ENCODE measurements at places on chromosomes 4 and X. TPM values are rescaled to one million over a fixed set of nuclear protein-coding genes. Genes with fewer than 3 reads are reported as not detected.

TBX22 gene
- not detected for total RNA-seq

AMOT gene
- total RNA-seq = 9.6 TPM

HAND2 gene
- total RNA-seq = 6.2 TPM

NXF3 gene
- 1.8 TPM for total RNA-seq

ERAS gene
- total RNA-seq = not detected

GUCY1B1 gene
- 4.1 TPM for total RNA-seq

FAT4 gene
- 4.3 TPM for total RNA-seq

SMIM31 gene
- total RNA-seq = 0.71 TPM

STBD1 gene
- total RNA-seq = 53.5 TPM

CLTRN gene
- 10.3 TPM for total RNA-seq

TADA2B gene
- total RNA-seq = 14.3 TPM

EFNB1 gene
- total RNA-seq = 14.3 TPM

RTL5 gene
- total RNA-seq = 1.2 TPM

GPR143 gene
- total RNA-seq = 0.43 TPM

DACH2 gene
- total RNA-seq = not detected

- no peak overlapping the region for H3K27ac ChIP-seq
- no peak for DNase-seq
- no peaks in the 10 kb centered on the region for H3K27me3 ChIP-seq
- no peak overlapping the region for H3K4me3 ChIP-seq
Measured at GRCh38 chrX:51776851-51777250, 33.6 kb downstream of the GSPT2 start.

GRCh38 chr4:673349-674091 lies 556 bp downstream of the ATP5ME start:
- H3K4me3 ChIP-seq = peak overlapping the region; percentile 98
- H3K27me3 ChIP-seq = no peaks in the 10 kb centered on the region
- H3K4me1 ChIP-seq = peaks cover 16% of the 10 kb centered on the region
- no peaks in the 10 kb centered on the region for H3K36me3 ChIP-seq

DNA sequence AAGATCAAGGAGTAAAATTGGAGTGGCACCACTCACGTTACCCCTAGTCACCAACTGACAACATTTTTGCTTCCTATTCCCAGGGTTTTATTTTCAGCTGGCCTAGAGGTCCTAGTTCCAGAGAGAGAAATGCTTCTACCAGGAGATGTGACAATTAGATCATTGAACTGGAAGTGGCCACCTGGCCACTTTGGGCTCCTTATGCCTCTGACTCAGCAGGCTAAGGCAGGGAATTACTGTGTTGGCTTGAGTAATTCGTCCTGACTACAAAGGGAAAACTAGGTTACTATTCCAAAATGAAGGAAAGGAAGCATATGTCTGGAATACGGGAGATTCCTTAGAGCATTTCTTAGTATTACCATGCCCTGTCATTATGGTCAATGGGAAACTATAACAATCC lies 831.6 kb upstream of the NDST4 start:
- H3K36me3 ChIP-seq = no peaks in the 10 kb centered on the region
- no peak overlapping the region for H3K4me3 ChIP-seq
- DNase-seq = no peak
- no peaks in the 10 kb centered on the region for H3K27me3 ChIP-seq
- H3K4me1 ChIP-seq = no peaks in the 10 kb centered on the region

GRCh38 chr4:158521484-158522088 lies at the start of gene RXFP1:
RXFP1 (plus strand) TSS chr4:158521882; CDS start chr4:158521977, 95 bp downstream.
- peak within 1 kb of the TSS; percentile 26 for H3K27ac ChIP-seq
- no peak within 1 kb of the TSS for H3K4me3 ChIP-seq
- no peaks in the 10 kb centered on the region for H3K4me1 ChIP-seq
- H3K27me3 ChIP-seq = no peaks in the 10 kb centered on the region
- no peaks in the 10 kb centered on the region for H3K36me3 ChIP-seq

DNA sequence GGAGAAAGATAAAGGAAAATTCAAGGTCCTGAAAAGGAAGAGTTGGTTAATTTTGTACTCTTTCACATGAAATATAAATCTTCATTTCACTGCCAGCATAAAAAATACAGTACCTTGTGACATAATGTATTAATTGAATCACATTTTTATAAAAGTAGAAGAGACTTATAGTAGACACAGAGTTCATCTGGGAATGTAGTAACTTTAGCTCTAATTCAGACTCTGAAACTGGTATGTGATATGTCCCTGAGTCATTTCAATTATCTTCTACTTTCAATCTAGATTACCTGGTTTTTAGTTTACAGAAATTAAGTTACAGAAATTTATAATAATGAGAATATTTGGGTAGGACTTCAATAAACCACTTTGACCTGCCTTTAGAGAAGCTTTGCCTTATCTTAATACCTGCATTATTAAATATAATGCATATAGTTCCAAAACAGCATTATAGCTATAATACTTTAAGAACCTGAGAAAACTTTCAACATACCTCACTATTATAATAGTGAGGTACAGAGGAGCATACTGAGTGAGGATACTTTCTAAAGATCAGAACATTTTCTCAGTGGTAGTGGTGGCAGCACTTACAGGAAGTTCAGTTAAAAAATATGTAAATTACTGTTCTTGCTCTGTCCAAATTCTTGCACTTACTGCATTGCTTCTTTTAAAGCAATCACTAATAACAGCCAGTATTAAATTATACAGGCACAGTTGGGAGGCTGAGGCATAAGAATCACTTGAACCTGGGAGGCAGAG lies 11.2 kb downstream of the NEK1 start:
- no peak overlapping the region for H3K4me3 ChIP-seq
- DNase-seq = no peak
- no peak overlapping the region for H3K27ac ChIP-seq
- peaks cover 10% of the 10 kb centered on the region for H3K36me3 ChIP-seq

DNA sequence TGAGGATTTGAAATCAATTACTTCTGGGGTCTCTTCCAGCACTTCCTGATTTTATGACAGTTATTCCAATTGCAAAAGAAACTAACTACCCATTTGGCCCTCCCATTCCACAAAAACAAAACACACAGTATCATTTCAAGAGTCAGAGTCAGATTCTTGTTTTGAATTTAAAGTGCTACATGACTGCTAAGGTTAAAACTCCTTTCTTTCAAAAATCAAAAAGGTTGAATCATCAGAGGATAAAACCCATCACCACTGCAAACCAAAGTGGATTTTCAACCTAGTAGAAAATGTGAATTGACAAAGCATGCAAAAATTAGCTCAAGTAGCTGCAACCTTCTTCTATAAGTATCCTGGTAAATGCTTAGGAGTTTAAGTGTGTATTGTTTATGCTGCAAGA lies 67.4 kb downstream of the DHX15 start:
- no peaks in the 10 kb centered on the region for H3K27me3 ChIP-seq
- DNase-seq = no peak
- H3K27ac ChIP-seq = no peak overlapping the region
- H3K4me3 ChIP-seq = no peak overlapping the region
- no peaks in the 10 kb centered on the region for H3K36me3 ChIP-seq

DNA sequence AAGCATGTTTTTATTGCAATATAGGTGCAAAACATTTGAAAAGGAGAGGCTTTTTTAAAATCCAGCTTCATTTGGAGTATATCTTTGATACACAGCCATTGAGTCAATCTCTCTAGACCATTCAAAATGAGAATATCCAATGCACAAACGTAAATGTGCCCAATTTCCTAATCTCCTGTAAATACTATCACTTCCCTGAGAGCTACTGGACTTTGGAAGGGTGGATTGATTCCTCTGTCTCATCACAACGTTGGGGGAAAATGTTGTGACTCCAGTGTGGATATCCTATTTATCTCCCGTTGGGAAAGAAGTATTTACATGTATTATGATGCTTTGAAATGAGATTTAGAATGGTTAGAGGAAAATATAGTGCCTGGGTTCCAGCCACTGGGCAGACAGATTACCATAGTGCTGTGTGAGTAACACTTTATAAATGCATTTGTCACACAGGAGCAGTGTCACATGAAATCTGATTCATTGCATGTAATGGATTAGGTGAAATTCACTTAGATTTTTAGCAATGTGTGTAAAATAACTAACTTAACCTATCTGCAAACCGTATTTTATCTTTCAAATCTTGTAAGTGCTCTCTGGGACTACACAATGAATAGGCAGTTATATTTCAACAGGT lies 64.4 kb upstream of the VCX3A start:
- DNase-seq = no peak
- H3K4me3 ChIP-seq = no peak overlapping the region
- H3K36me3 ChIP-seq = no peaks in the 10 kb centered on the region
- no peak overlapping the region for H3K27ac ChIP-seq
- no peaks in the 10 kb centered on the region for H3K4me1 ChIP-seq
- no peaks in the 10 kb centered on the region for H3K27me3 ChIP-seq

GRCh38 chrX:14675500-14675899 lies 146.2 kb downstream of the GLRA2 start:
- DNase-seq = no peak
- H3K27me3 ChIP-seq = no peaks in the 10 kb centered on the region
- no peaks in the 10 kb centered on the region for H3K4me1 ChIP-seq
- H3K36me3 ChIP-seq = no peaks in the 10 kb centered on the region

- no peaks in the 10 kb centered on the region for H3K36me3 ChIP-seq
- H3K27ac ChIP-seq = no peak overlapping the region
- H3K27me3 ChIP-seq = no peaks in the 10 kb centered on the region
- no peaks in the 10 kb centered on the region for H3K4me1 ChIP-seq
Measured at GRCh38 chrX:100600340-100600739, 15.6 kb downstream of the TNMD start.

- no peaks in the 10 kb centered on the region for H3K36me3 ChIP-seq
- no peak overlapping the region for H3K4me3 ChIP-seq
- no peak for DNase-seq
- H3K27me3 ChIP-seq = no peaks in the 10 kb centered on the region
Measured at GRCh38 chrX:130607431-130607830, 205.6 kb downstream of the RBMX2 start.

DNA sequence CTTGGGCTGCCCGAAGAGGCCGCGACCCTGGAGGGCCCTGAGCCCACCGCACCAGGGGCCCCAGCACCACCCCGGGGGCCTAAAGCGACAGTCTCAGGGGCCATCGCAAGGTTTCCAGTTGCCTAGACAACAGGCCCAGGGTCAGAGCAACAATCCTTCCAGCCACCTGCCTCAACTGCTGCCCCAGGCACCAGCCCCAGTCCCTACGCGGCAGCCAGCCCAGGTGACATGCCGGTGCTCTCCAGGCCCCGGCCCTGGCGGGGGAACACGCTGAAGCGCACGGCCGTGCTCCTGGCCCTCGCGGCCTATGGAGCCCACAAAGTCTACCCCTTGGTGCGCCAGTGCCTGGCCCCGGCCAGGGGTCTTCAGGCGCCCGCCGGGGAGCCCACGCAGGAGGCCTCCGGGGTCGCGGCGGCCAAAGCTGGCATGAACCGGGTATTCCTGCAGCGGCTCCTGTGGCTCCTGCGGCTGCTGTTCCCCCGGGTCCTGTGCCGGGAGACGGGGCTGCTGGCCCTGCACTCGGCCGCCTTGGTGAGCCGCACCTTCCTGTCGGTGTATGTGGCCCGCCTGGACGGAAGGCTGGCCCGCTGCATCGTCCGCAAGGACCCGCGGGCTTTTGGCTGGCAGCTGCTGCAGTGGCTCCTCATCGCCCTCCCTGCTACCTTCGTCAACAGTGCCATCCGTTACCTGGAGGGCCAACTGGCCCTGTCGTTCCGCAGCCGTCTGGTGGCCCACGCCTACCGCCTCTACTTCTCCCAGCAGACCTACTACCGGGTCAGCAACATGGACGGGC lies 579 bp downstream of the ABCD1 start:
- H3K36me3 ChIP-seq = no peaks in the 10 kb centered on the region
- peak overlapping the region; percentile 50 for H3K27ac ChIP-seq
- H3K27me3 ChIP-seq = no peaks in the 10 kb centered on the region

GRCh38 chrX:275967-276580 lies 5.1 kb upstream of the PLCXD1 start:
- DNase-seq = peak; percentile 95
- peak overlapping the region; percentile 18 for H3K27ac ChIP-seq
- H3K36me3 ChIP-seq = no peaks in the 10 kb centered on the region
- peak overlapping the region; percentile 91 for H3K4me3 ChIP-seq

- H3K27me3 ChIP-seq = no peaks in the 10 kb centered on the region
- no peak overlapping the region for H3K4me3 ChIP-seq
- H3K27ac ChIP-seq = peak overlapping the region; percentile 94
- H3K4me1 ChIP-seq = no peaks in the 10 kb centered on the region
- no peaks in the 10 kb centered on the region for H3K36me3 ChIP-seq
Measured at GRCh38 chr4:38133711-38134480, 173.7 kb downstream of the PTTG2 start.

DNA sequence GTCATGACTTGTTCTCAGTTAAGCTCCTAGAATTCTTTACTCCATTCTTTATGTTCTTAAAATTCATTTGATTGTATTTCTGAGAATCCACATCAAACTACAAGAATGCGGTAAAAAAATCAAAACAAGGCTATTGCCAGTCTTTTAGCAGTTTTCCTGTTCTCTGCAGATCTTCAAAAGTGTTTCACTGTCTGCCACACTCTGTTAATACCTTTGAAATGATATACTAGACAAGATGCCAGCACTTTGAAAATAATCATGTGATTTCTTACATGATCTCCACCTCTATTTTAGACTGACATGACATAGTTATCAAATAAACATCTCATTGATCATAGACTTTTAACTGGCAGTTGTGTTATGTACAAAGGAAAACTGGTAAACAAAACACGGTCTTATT lies 30.1 kb upstream of the GPRIN3 start:
- no peak for DNase-seq
- H3K4me1 ChIP-seq = no peaks in the 10 kb centered on the region
- H3K36me3 ChIP-seq = no peaks in the 10 kb centered on the region
- no peak overlapping the region for H3K4me3 ChIP-seq
- H3K27ac ChIP-seq = no peak overlapping the region
- H3K27me3 ChIP-seq = no peaks in the 10 kb centered on the region

DNA sequence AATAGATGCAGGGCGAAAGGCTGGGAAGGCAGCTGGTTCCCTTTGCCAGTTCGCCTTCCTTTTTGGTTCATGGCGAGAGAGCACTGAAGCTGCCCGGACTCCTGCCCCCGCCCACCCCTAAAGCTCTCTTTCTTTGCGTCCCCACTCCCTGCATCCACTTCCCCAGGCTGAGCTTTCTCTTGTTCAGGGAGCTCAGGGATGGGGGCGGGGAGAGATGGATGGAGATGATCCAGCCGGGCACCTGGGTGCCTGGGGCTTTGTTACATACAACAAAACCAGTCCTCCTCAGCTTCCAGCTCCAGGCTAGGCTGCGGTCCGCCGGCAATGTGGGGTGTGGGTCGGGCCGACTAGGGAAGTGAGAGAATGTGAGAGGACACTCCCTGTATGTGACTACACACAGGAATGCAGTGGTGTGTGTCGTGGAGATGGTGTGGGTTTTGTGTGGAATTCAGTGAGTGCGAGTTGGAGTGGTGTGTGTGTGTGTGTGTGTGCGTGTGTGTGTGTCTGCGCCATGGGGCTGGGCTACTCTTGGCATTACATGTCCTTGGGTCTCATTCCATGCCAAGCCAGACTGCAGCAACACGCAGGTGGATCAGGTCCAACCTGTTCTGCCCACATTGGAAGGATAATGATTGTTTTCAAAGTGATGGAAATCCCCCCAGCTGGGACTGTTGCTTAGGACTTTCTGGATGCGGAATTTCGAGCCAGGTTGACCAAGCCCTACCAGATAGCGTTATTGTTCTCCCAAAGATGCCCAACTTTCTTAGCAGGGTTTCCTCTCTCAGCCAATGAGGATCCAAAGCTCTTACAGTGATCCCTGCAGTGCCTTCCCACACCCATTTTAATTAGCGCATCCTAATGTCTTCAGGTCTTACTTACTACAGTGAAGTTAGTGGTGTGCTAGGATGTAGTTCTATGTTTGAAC lies 149.4 kb upstream of the CHRDL1 start:
- no peaks in the 10 kb centered on the region for H3K36me3 ChIP-seq
- no peak overlapping the region for H3K4me3 ChIP-seq
- no peak for DNase-seq
- H3K27ac ChIP-seq = no peak overlapping the region
- H3K27me3 ChIP-seq = no peaks in the 10 kb centered on the region
- no peaks in the 10 kb centered on the region for H3K4me1 ChIP-seq
